CD4-positive, alpha-beta T cell treated with Interferon gamma for 1 hour (primary cell): ENCODE measurements at places on chromosomes 4 and X.

DNA sequence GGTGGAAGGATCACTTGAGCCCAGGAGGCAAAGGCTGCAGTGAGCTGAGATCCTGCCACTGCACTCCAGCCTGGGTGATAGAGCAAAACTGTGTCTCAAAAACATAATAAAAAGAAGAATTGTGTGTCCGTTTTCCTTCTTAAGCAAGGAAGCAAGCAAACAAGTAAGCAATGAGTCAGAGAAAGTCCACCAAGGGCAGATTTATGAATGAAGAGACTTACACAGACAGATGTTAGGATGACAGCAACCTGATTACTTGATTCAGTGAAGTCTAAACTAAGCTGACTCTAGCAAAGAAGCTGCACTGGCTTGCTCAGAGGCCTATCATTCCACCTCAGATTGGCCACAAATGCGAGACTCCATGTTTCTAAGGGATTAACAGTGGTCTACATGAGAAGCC, 34.1 kb upstream of the SCML1 start:
- no peak for DNase-seq

GRCh38 chrX:137401092-137401491, 164.8 kb upstream of the ZIC3 start:
- no peak for DNase-seq

GRCh38 chr4:144347121-144347520, 206.6 kb upstream of the GYPA start:
- no peak for DNase-seq

DNA sequence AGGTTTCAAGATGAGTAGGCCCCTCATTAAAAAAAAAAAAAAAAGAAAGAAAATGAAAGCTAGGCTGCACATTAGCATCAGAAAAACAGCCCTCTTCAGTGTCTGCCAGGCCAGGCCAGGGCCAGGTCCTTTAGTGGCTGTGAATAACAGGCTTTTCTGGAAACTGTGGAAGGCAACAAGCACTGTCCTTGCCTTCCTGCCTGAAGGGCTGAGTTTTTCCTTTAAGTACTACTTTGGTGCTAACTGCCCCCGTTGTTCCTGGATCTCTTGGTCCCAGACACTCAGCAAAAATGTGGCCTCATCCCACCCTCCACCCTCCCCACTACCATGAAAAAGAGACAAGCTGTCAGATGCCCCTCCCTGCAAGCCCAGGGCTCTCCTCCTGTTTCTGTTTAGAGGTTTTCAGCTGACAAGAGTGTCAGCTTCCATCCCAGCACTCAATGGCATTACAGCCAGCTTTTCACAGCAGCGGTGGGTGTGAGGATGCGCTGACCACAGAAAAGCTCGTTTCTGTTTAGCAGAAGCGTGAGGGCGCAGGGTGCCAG, 174.2 kb downstream of the NHS start:
- no peak for DNase-seq

DNA sequence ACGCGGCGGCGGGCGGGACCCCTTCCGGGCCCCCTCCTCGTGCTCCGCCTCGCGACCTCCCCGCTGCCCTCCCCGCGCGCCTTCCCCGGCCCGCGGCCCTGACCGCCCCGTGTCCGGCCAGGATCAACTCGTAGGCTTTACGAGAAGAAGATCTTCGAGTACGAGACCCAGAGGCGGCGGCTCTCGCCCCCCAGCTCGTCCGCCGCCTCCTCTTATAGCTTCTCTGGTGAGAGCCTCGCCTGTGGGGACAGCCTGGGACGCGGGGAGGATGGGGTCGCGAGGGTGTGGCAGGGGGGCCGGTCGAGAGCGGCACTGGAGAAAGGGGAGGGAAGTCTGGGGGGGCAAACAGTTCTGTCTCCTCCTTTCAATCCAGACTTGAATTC, 465 bp downstream of the EMD start:
- no peak for DNase-seq

DNA sequence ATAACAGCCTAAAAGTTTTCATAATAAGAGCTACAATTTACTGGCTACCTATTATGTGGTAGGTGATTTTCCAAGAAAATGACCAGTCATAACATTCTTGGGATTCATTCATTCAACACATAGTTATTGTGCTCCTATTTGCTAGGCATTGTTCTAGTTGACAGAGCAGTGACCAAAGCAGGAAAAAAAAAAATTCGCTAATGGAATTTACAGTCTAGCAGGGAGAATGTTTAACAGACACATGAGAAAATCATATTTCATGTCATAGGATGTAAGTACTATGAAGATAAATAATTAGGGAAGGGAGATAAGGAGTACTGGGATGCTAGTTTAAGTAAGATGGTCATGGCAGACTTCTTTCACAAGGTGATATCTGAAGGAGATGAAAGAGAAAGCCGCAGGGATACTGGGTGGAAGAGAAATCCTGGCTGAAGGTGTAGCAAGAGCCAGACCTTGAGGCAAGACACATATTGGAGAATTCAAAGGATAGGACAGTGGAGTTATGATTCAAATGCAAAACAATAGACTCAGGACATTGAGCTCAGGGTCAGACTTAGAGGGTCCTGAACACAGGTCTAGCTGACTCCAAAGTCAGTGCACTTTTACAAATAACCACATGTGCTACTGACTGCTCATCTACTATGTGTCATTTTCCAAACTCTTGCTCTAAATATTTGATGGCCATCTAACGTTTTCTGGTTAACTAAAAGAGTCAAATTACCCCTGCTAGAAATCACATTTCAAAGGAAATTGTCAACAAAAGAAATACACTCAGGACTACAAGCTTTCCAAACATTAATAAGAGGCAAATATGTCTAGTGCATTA, 20.4 kb downstream of the SPCS3 start:
- DNase-seq: no peak

DNA sequence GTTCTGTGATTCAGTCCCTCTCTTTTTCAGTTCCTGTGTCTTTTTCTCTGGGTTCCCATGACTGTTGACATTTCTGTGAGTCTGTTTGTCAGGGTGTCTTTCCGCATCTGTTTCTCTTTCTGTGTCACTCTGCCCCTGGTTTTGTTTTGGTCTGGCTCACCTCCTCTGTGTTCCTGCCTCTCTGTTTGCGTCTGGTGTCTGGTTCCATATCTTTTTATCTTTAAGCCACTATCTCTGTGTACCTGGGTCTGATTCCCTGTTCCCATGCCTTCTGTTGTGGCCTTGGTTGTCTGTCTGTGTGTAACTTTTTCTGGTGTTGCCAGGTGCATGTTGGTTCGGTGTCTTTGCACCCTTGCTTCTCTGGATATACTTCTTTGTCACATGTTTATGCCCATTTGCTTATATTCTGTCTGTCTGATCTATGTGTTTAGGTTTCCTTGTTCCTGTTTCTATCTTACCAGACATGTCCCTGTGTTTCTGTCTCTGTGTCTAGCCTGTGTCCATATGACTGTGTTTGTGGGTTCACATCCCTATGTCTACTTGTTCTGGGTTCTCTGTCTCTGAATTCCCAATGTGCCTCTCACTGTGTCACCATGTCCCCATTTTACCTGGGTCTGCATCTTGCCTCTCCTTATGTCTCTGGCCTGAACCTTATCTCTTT, 50.2 kb downstream of the ITIH6 start:
- DNase-seq: no peak

GRCh38 chrX:9997041-9997440, 29.9 kb downstream of the CLDN34 start:
- DNase-seq: no peak

- peak; percentile 3 for DNase-seq
Measured at GRCh38 chrX:15785176-15785750, 5.0 kb upstream of the ZRSR2 start.

- DNase-seq: no peak
Measured at GRCh38 chr4:113541933-113542332, 219.6 kb downstream of the CAMK2D start.

- DNase-seq: no peak
Measured at GRCh38 chr4:120622601-120623000, 299.9 kb downstream of the PRDM5 start.

DNA sequence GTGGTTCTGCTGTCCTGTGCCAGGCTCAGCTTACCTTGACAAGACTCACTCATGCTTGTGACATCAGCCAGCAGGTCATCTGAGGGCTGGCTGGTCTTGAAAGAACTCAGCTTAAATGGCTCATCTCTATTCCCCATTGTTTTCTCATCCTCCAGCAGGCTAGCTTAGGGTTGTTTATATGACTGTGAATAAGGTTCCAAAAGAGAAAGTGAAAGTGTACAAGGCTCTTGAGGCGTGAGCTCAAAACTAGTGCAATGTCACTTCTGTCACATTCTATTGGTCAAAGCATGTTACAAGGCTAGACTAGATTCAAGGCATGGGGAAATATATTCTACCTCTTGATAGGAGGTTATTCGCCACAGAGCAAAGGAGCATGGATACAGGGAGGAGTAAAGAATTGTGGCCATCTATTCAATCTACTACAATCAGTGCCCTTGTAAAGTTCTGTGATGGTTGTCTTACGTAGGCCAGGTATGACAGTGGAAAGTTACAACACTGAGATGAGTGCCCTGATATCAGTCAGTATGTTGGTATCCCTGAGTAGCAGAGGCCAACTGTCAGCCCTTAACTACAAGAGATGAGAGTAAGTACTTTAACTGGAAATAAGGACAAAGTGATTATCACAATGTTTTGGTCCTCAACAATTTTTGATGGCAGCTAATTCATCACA, 19.8 kb upstream of the TMLHE start:
- no peak for DNase-seq

DNA sequence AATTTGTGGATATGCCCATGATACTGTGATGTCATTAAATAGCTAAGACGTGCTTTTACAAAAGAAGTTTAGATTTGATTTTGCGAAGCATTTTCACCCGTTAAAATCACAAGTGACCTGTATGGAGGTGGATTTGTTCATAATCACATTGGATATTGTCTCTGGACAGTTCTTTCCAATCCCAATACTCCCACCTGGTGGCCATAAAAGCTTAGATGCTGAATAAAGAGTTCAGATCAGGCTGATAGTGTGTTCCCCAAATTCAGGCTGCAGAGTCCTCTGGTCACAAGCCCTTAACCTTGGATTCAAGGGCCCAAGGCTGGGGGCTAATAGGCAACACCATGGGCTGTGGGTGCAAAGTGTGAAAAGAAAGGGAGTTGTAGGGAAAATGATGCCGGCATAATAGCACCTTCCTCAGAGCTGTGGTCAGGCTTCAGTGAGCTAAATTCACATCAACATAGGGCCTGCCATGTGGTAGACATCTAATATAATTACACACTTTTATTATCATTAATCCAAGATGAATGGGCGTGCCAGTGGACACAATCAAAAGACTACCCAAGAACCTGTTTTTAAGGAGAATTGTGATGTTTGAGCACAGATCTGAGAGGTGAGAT, 28.1 kb downstream of the SMIM43 start:
- DNase-seq: no peak

DNA sequence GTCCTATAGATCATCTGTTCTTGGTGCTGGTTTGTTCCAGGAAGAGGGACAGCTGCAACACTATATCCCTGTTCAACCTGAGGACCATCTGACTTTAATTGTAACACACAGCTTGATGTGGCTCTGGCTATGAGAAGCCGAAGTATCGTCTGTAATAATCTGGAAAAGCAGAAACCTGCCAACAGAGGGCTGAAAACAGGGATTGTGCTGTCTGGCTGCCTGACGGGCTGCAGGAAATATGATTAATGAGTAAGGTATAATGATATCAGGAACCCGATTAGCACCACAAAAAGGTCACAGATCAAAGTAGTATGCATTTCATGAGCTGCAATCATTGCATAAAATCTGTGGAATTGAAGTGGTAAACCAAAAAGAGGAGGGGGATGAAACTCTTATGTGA, 170.4 kb upstream of the MAB21L2 start:
- DNase-seq: no peak

GRCh38 chrX:154595559-154596249, 10.8 kb downstream of the CTAG1A start:
- no peak for DNase-seq

DNA sequence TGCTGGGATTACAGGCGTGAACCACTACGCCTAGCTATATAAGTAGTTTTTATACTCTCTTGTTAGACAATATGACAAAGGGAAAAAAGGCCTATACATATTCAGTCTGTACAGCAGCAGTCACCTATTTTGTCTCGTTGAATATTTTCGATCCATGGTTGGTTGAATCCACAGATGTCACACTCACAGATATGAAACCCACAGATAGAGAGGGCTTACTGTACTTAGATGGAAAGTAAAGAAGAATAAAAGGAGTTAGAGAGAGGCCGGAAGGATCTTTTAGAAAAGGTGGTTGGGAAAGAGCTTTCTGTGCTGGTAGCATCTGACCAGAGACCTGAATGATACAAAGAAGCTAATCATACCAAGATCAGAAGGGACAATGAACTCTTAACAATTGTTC, 38.3 kb upstream of the SPINK2 start:
- no peak for DNase-seq

DNA sequence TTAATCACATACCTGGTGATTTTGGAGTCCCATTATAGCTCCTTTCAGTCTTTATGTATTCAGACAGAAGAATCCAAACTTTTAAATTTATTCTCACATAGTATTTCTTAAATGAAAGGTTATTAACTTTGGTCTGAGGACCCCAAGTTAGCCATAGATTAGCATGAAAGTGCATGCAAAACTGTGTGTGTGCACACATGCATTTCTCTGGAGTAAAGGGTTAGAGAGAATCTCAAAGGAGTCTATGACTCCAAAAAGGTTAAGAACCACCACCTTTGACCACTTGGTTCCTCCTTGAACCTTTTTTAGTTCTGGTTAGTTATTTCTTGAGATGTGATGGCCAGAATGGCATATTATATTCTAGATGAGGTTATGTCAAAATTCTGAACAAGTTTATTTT, 102.0 kb downstream of the MGST2 start:
- no peak for DNase-seq

GRCh38 chr4:8769645-8770517, 101.8 kb downstream of the HMX1 start:
- no peak for DNase-seq

- DNase-seq: peak; percentile 48
Measured at GRCh38 chr4:7843831-7844593, 95.6 kb downstream of the AFAP1 start.

DNA sequence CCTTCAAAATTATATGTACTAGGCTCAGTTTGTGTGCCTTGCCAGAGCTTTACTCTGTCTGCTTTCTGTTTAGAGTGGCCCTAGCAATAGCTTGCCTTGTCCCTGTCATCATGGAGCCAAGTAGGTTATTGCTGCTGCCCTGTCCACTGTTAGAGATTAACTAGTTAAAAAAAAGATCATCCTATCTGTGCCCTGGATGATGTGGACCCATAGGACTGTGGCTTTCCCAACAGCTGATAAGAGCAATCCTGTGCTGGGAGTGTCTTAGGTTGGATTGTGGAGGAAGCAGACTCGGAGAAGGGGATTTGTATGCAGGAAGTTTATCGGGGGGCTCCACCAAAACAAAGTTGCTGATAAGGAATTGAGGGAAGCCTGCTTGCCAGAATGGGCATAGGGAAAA, 23.8 kb downstream of the PPP1R2C start:
- no peak for DNase-seq

- no peak for DNase-seq
Measured at GRCh38 chr4:101135371-101136010, 211.8 kb downstream of the PPP3CA start.

DNA sequence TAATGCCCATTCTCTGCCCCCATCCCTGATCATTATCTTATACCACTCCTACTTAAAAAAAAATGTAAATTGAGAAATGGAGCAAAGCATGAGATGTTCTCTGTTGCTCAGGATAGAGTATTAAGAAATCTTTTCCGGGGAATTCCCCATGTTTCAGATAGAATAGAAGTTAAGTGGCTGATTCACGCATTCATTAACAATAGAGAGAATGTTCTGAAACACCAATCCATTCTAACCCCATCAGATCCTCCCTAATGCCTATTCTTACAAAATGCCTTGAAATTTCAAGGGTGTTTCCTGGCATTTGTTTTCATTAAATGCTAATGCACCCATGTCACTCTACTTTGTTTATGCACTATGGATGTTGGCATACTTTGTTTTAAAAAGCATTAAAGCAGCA, 101.1 kb downstream of the AREG start:
- no peak for DNase-seq

- DNase-seq: no peak
Measured at GRCh38 chrX:102808336-102808735, 87.8 kb downstream of the GPRASP3 start.
